ENCODE measurements at places on chromosomes 1 and 21.

- DNase-seq: no peak
Measured at GRCh38 chr21:37026499-37026898, 20.0 kb downstream of the RIPPLY3 start.

- no peak for DNase-seq
Measured at GRCh38 chr1:75083848-75084514, 50.2 kb upstream of the LHX8 start.

DNA sequence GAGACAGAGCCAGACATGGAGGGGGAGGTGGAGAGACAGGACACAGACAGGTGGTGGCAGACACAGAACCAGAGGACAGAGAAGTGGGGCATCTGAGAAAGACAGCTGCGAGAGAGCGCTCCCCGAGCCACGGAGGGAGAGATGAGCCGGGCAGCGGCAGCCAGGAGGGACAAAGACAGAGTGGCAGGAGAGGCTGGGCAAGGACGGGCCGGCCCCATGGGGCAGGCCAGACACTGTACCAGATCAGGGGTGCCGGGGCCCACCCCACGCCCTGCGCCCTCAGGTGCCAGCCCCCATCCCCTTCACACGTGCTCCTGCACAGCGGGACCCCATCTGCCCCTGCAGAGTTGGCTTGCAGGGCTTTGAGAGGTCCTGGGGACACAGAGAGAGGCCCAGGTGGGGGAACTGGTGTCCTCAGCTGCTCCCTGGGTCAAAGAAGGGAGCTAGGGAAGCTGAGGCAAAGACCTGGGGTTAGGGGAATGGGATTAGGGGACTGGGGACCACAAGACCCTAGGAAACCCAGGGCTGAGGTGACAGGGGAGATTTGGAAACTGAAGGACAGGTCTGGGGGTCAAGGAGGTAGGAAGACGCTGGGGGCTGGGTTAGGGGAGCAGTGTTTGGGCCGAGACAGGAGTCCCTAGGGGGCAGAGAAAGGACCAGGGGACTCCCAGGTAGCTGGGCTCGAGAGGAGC lies 643 bp downstream of the FNDC5 start:
- DNase-seq: no peak

GRCh38 chr1:202227053-202227672 lies 33.6 kb downstream of the LGR6 start:
- DNase-seq: no peak

DNA sequence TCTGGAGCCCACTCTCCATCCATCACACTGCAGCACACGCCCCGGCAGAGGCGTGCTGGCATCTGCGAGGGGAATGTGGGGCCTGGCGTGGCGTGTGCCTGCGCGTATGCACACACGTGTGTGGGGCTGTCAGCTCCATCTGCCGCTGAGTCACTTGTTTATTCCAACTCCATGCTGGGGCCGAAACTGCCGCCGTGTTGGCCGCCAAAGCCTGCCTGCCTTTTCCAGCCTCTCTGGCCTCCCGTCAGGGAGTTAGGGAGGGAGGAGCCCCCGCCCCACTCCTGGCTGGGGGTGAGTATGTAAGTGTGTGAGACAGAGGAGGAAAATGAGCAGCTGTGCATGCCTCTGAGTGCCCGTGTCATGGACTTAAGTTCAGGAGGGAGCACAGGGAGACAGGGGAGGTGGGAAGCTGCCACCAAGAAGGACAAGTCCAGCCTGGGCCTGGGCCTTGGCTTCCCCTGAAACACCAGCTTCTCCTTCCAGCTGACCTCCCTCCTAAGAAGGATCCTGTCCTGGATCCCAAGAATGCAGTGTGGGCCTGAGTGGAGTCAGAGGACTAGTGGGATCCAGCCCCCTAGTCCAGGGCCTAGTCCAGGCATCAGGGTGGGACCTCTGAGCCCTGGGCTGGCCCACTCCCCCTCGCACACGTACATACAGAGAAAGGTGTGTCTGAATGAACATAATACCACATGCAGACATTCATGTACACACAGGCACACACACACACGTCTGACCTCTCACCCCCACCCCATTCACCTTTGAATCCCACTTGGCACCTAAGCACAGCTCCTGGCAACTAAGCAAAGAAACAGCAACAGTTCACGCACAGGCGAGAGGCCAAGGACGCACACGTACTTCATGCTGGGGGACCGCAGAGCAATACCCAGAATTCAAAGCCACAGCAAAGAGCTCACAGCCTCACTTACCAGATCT lies 24.7 kb downstream of the MEF2D start:
- no peak for DNase-seq

- no peak for DNase-seq
Measured at GRCh38 chr1:37484325-37485051, 10.1 kb downstream of the ZC3H12A start.

DNA sequence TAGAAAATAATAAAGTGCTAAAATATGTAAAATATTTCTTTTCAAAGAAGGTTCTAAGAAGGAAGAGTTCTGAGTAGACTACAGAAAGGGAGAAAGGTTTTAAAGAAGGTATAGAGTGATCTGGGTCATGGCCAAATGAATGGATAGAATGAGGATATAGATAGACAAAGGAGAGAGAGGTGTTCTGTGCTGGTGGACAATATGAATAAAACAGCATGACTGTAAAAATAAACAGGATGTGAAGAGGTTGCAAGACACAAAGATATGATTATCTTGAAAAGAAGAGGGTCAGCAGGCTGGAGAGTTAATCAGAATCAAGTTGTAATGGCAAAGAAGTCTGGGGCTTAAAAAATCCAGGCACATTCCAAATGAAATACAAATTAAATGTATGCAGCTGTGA lies 86.7 kb upstream of the GNG4 start:
- no peak for DNase-seq

DNA sequence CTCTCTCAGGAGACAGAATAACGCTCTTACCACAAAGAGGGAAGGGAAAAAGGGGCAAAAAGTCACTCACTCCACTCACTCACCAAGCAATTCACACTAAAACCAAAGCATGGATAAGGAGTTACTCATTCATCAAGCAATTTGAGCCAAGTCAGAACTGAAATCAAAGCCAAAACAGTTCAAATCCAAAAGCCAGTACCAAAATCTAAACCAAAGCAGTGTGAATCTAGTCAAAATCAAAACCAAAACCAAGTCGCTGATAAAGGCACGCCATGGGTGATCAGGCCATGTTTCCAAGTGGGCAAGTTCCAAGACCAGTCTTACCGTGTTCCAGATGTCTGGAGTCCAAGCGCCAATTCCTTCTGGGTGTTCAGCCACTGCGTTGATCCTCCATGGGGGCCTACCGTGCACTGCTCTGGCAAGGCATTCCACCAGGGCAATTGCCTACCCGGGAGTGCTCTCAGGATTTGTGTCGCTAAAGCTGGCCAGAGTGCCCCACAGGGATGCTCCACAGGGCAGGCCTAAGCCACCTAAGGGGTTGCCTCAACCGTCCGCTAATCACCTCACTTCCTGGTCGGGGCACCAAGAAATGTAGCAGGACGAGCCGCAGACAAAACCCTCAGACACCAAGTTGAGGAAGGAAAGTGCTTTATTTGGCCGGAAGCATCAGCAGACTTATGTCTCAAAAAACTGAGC lies 142.3 kb downstream of the TRIM33 start:
- DNase-seq: no peak

DNA sequence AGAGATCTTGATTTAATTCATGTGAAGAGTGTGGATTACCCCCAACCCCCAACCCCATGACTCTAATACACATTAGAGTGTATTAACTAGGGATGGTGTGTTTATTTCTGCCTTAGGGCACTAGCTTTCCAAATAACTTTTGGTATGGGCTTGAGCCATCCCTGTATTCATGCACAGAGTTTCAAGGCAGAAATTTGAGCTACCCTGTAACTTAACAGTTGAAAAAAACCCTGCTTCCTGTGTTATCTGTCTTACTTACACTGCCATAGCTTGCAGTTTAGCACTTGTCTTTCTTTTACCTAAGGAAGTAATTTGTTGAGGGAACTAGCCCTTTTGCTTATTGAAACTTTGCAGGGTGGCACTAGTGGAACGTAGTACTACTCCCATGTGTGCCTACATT lies 6.3 kb downstream of the SRSF11 start:
- no peak for DNase-seq

GRCh38 chr1:94418664-94419655 lies 771 bp downstream of the ABCD3 start:
- DNase-seq: no peak

DNA sequence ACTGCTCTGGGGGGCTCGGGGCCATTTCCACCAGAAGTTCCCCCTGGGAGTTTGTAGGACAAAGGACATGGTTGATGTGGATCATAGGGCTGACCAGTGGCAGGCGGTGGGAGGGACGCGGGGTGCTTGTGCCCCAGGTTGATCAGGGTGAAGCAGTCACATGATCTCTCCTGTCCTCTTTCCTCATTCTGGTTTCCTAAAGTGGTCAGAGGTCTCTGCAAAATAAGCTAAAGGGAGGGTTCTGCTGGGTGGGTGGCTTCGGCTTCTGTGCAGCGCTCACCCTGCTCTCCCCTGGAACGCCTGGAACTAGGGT lies 9.2 kb downstream of the PDXK start:
- DNase-seq: no peak

GRCh38 chr1:235703506-235703905 lies 53.9 kb upstream of the GNG4 start:
- DNase-seq: no peak

DNA sequence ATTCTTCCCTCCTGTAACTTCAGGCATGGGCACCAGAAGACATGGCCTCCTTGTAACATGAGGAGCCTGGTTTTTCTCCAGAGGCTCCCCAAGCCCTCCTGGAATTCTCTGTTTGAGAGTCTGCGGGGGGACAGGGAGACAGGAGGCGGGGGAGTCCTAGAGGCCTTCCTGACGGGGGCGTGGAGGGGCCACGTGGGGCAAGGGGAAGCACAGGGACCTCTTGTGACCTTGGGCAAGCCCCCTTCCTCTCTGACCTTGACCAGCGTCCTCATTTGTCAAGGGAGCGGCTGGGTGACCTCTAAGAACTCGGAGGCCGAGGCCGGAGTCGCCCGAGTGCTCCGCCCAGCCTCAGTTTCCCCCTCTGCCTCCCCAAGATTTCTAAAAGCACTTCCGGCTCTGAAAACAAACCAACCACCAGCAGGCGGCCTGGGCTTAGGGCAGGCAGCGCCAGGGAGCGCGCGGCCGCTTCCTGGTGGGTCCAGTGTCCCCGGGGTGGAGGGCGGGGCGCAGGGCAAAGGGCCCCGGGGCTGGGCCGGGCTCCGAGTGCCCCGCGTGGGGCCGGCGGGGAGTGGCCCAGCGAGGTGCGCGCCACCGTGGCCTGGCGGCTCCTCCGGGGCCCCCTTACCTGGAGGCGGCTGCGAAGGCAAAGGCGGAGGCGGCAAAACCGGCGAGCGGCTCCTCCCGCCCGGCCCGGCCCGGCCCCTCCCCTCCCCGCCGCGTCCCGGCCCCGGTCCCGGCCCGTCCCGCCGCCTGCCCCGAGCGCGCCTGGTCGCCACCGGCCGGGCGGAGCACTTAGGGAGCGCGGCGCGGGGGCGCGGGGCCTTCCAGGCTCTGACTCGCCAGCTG lies at the start of gene TMCO4:
TMCO4 (minus strand) TSS at position 687 of the 846 bp plus-strand sequence. CDS start 19,158 bp downstream, outside the sequence.
- DNase-seq: peak; percentile 3

GRCh38 chr1:222627232-222627631 lies 9.3 kb downstream of the MIA3 start:
- DNase-seq: no peak

DNA sequence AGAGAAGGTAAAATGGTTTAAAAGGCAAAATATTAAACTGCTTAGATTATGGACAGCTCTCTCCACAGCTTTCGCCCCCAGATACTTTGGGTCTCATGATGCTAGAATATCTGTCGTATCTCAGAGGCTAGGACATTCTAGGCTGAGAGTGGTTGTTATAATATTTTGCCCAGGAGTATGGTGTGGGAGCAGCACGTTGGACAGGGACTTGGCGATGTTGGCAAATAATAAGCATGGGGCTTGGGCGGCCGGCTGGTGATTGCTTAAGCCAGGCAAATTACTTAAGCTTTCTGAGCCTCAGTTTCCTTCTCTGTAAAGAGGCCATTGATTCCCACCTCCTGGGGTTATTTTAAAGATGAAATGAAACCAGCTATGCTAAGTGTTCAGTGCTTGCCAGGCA lies 133.2 kb downstream of the ROR1 start:
- no peak for DNase-seq

DNA sequence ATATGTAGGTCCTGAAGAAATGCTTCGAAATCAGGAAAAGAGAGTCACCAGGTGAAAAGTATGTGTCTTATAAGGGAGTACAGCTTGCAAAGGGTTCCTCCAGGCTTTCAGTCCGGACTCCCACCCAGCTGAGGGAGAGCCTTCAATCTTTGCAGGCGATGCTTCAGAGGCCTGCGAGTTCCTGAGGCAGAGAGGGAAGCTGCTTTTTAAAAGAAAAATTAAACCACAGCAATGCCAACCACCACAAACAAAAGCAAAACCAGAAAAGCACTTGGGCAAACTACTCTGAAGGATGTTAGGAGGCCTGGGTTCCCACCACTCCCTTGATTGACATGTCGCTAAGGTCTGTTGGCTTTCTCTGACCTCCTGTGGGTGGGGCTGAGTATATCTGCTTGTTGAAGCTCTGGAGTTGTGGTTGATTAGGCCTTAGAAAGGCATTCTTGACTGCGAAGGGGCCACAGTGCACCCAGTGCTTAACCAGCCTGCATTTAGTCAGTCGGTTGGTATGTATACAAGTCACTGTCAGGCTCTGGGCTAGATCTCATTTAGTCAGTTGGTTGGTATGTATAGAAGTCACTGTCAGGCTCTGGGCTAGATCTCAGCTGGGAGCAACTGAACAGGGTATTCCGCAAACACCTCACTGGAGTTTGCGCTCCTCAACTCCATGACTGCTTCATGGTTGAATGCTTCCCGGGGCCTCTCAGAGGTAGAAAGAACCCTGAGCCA lies 1.2 kb downstream of the NIPAL3 start:
- DNase-seq: no peak

DNA sequence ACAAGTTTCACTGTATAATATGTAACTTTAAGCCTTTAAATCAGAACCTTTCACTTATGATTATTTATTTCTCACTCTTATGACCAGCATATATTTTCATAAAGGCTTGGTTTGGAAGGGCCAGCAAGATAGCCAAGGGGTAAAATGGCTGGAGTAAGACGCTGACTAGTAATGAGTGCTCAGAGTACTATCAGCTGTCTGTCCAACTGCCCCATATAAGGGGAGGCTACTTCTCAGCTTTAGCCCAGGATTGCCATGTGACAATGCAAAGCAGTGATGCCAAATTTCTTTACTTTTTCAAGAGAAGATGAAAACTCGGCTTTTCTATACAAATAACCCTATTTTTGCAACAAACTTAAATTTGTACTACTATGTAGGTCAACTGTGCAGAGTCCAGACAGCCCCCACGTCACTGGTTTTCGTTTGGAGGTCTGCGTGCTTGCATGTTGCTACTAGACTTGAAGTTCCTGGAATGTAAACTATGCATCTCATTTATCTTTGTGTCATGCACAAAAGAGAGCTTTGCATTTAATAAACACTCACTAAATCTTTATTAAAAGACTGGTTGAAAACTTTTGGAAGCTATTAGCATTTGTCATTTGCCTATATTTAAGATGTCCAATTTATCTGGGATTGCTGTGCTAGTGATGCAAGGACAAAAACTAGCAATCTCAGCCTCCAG lies 110.4 kb downstream of the TNFSF18 start:
- no peak for DNase-seq

DNA sequence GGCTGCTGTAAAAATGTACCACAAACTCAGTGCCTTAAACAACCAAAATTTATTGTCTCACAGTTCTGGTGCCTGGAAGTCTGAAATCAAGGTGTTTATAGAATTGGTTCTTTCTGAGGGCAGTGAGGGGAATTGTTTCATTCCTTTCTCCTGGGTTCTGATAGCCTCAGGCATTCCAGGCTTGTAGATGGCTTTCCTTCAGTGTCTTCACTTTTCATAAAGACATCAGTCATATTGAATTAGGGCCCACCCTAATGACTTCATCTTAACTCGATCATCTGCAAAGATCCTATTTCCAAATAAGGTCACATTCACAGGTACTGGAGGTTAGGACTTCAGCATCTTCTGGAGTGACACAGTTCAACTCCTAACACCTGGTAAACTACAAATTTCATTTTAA lies 15.0 kb downstream of the CDKN2C start:
- no peak for DNase-seq

Data from stimulated activated CD8-positive, alpha-beta memory T cell treated with anti-CD3 and anti-CD28 coated beads, Interleukin-4, amount 100 ng/mL, for 1 hour (primary cell).